ENCODE measurements at places on chromosomes 3 and 15.

GRCh38 chr15:62059816-62060112, 483 bp downstream of the VPS13C start:
- peak overlapping the region; percentile 59 for H3K4me3 ChIP-seq
- peak overlapping the region; percentile 79 for H3K27ac ChIP-seq
- no peaks in the 10 kb centered on the region for H3K36me3 ChIP-seq
- peak; percentile 40 for DNase-seq

GRCh38 chr15:73925848-73926218, 429 bp upstream of the LOXL1 start:
- H3K4me1 ChIP-seq, result peaks cover 73% of the 10 kb centered on the region
- no peaks in the 10 kb centered on the region for H3K36me3 ChIP-seq
- H3K27ac ChIP-seq, result no peak overlapping the region

DNA sequence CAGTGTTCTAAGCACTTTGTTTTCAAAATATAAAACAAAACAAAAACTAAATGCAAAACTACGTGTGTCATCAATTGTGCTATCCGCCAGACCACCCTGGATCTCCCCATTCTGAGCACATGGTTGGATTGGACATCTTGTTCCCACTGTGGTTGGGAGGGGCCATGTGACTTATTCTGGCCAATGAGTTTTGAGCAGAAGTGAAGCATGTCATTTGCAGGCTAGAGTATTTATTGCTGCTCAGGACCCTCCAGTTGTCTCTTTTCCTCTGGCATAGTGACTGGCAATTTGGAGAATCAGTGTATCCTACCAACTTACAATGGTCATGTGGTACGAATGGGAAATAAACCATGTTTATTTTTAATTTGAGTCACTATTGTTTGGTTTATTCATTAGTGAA, 70.2 kb upstream of the ST8SIA2 start:
- H3K36me3 ChIP-seq, result no peaks in the 10 kb centered on the region
- no peak overlapping the region for H3K4me3 ChIP-seq
- DNase-seq, result no peak
- H3K27ac ChIP-seq, result no peak overlapping the region

DNA sequence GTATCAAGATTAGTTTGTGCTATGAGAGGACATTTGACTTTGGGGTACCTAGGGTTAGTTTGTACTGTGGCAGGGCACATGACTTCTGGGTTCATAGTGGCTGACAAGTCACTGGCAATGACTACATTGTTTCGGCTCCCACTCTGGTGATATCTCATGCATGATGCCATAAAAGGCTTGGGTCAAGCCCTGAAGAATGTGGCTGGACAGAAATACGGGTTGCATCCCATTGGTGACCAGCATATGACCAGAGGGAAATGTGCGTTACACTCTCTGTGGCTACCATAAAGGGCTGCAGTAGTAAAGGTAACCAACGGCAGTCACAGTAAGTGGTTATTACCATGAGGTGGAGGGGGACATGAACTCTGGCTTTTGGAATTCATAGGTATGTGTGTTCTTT, 18.4 kb downstream of the THOC7 start:
- no peaks in the 10 kb centered on the region for H3K27me3 ChIP-seq
- H3K4me3 ChIP-seq, result no peak overlapping the region

GRCh38 chr3:15768421-15769255, 29.1 kb downstream of the ANKRD28 start:
- H3K27me3 ChIP-seq, result no peaks in the 10 kb centered on the region
- no peak overlapping the region for H3K27ac ChIP-seq
- DNase-seq, result no peak
- no peaks in the 10 kb centered on the region for H3K36me3 ChIP-seq
- H3K4me1 ChIP-seq, result no peaks in the 10 kb centered on the region
- no peak overlapping the region for H3K4me3 ChIP-seq

- H3K4me1 ChIP-seq, result peaks cover 5% of the 10 kb centered on the region
- no peaks in the 10 kb centered on the region for H3K36me3 ChIP-seq
- no peak overlapping the region for H3K4me3 ChIP-seq
- no peaks in the 10 kb centered on the region for H3K27me3 ChIP-seq
Observed at GRCh38 chr15:25742041-25742730, 120.9 kb downstream of the ATP10A start.

DNA sequence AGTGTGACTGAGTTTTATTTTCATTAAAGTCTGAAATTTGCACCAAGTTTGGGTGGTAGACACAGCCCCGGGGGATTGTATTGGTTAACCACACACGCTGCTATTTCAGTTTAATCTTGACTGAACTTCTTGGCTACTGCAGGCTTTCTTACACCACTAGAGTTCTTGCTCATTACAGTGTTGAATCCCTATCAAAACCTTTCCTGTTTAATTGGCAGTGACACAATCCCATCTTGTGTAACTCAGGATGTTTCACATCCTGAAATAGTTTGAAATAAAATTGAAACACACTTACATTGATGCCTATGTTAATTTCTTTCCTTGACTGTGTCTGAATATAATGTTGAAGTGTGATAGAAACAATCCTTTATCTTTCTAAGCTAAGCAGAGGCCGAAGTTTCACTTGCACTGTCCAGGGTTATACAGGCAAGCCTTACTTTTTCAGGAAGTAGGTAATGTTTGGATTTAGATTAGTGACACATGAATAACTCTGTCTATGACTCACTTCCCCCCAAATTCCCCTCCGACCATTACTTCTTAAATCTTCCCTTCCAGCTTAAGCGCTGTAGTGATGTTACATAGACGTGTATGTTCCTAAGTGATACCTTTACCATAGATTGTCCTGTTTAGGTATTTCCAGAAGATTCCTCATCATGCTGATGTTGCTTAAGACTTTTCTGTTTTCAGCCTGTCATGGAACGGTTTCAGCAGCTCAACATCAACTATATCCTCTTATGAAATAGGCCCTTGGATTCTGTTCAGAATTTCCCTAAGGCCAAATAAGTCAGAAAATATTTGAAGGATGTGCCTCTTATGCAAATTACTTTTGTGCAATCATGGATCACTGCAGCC, 16.8 kb downstream of the ATG7 start:
- H3K4me1 ChIP-seq, result peaks cover 44% of the 10 kb centered on the region
- no peak for DNase-seq
- peak overlapping the region; percentile 87 for H3K27ac ChIP-seq
- no peak overlapping the region for H3K4me3 ChIP-seq
- H3K27me3 ChIP-seq, result no peaks in the 10 kb centered on the region
- peaks cover 5% of the 10 kb centered on the region for H3K36me3 ChIP-seq

DNA sequence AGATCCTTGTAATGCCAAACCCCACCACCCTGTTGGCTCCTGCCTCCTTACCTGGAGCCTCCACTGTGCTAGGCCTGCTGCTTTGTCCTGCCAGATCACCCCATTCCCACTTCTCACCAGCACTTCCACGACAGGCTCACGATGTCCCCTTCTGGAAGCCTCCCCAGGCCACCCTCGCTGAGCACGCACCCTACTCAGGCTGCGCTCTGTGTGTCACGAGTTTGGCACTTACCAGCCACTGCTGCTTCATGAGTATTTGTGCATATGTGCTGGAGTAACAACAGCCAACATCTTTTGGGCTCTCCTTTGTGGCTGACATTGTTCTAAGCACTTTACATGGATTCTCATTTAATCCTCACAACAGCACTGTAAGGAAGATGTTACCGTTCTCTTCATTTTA, 58.1 kb downstream of the PDIA5 start:
- H3K4me1 ChIP-seq, result no peaks in the 10 kb centered on the region
- peaks cover 12% of the 10 kb centered on the region for H3K36me3 ChIP-seq
- no peak overlapping the region for H3K27ac ChIP-seq
- H3K4me3 ChIP-seq, result no peak overlapping the region
- DNase-seq, result no peak

GRCh38 chr15:73476704-73477216, 33.8 kb downstream of the REC114 start:
- H3K27me3 ChIP-seq, result peaks cover 3% of the 10 kb centered on the region
- H3K27ac ChIP-seq, result no peak overlapping the region
- no peak overlapping the region for H3K4me3 ChIP-seq
- H3K36me3 ChIP-seq, result no peaks in the 10 kb centered on the region
- no peak for DNase-seq

GRCh38 chr15:24676431-24676830, 856 bp downstream of the NPAP1 start:
- no peak for DNase-seq
- H3K4me3 ChIP-seq, result no peak overlapping the region
- H3K36me3 ChIP-seq, result no peaks in the 10 kb centered on the region

DNA sequence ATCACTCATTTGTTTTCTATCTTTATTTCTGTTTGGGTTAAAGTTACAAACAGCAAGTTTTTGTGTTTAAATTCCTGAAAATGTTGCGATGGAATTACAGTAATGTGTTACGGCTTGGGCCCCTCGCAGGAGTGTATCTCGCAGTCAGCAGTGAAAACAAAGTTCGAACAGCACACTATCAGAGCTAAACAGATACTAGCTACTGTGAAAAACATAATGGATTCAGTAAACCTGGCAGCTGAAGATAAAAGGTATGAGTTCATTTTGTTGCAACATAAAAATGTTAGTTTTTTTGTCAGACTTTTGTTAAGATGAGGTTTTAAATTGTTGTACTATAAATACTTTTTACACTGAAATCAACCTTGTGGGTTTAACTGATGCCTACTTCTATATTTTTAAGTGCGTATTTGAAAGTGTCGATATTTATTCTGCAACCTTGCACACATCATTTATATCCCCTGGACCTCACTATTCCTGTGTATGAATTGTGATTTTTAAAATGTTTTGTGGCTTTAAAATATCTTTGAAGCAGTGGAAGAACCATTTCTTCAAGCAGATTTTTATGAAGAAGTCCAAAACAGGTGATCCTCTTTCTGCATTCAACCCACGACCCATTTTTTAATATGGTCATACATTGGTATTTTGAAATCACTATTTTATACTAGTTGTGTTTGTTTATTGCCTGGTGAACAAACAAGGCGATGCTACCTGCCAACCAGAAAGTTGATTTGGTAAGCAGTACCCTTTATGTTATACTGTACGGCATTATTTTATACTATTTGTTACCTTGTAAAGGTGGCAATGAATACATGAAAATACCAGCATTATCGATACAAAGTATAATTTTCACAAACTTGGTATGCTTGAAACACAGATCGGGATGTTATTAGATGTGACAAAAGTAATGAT, 27.8 kb downstream of the MFN1 start:
- H3K27ac ChIP-seq, result no peak overlapping the region
- no peaks in the 10 kb centered on the region for H3K36me3 ChIP-seq
- DNase-seq, result no peak
- no peak overlapping the region for H3K4me3 ChIP-seq
- no peaks in the 10 kb centered on the region for H3K4me1 ChIP-seq

- no peaks in the 10 kb centered on the region for H3K36me3 ChIP-seq
- no peaks in the 10 kb centered on the region for H3K4me1 ChIP-seq
- no peaks in the 10 kb centered on the region for H3K27me3 ChIP-seq
- DNase-seq, result no peak
- no peak overlapping the region for H3K27ac ChIP-seq
Observed at GRCh38 chr3:147529551-147529950, 120.4 kb downstream of the ZIC1 start.

DNA sequence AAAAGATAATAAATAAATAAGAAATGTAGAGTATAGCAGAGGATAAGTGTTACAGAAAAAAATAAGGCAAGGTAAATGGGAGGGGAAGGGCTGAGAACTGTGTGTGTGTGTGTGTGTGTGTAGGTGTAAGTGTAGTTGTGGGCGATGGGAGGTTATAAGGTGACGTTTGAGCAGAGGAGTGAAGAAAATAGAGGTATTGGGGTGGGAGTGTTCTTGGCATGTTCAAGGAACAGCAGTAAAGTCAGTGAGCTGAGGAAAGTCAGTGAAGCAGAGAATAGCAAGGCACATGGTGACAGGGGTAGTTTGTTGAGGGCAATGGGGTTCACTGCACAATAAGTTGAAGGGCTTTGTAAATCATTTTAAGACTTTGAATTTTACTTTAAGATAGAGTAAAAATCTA, 30.9 kb upstream of the ZNF148 start:
- H3K36me3 ChIP-seq, result no peaks in the 10 kb centered on the region
- H3K4me1 ChIP-seq, result no peaks in the 10 kb centered on the region
- peaks cover 5% of the 10 kb centered on the region for H3K27me3 ChIP-seq
- no peak for DNase-seq

DNA sequence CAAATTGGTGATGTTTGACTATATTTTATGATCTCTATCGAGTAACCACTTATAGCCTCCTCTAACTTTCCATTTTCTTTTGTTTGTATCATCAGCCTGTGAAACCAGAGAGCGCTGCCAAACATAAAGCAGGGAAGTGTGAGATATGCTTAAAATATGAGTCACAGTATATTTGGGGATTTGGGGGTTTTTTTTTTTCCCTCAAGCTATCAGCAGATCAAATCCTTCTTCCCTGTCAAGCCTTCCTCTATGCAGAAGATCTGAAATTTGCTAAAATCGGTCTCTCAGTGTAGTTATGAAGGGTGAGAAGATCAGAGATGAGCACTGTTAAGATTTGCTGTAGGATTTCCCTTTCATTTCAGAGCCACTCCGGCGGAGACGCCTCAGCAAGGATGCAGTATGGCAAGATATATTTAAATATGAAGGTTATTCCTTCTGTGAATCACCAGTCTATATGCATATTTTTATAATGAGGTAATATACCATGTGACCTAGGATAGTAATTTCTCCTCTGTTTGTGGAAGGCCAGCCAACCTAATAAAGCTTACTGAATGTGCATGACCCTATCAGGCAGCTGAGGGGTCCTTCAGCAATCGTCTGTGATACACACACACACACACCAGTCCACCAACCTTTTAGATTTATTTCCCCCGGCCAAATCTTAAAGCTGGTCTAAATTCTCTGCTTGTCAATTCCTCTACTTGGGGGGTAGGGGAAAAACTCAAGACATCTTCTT, 474.1 kb downstream of the FOXP1 start:
- H3K36me3 ChIP-seq, result peaks cover 11% of the 10 kb centered on the region
- no peak overlapping the region for H3K27ac ChIP-seq
- no peak overlapping the region for H3K4me3 ChIP-seq
- H3K4me1 ChIP-seq, result no peaks in the 10 kb centered on the region

- peaks cover 16% of the 10 kb centered on the region for H3K27me3 ChIP-seq
- no peaks in the 10 kb centered on the region for H3K4me1 ChIP-seq
- H3K36me3 ChIP-seq, result no peaks in the 10 kb centered on the region
Observed at GRCh38 chr3:197349368-197349767, 51.0 kb upstream of the DLG1 start.

GRCh38 chr15:72562878-72563277, 88.7 kb downstream of the ARIH1 start:
- peaks cover 41% of the 10 kb centered on the region for H3K36me3 ChIP-seq
- H3K27ac ChIP-seq, result no peak overlapping the region
- no peak for DNase-seq
- H3K27me3 ChIP-seq, result no peaks in the 10 kb centered on the region

DNA sequence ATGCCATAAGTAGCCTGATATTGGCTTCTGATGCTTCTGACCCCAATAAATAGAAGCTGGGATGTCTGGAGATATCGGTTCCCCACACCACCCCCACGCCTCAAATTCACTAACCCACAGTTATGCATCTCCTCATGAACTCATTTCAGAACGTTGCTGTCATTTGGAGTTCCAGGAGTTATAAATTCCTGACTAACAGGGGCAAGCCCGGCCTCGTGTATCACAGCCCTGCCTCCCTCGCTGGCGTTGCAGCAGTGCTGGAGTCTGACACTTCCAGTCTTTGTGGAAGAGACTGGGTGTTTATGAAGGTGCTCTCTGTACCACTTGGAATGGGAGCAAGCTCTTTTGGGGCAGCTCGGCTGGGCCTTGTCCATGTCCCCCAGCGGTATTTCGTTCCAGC, 101.0 kb downstream of the ANP32A start:
- peaks cover 18% of the 10 kb centered on the region for H3K27me3 ChIP-seq
- no peaks in the 10 kb centered on the region for H3K36me3 ChIP-seq
- H3K27ac ChIP-seq, result no peak overlapping the region
- H3K4me1 ChIP-seq, result no peaks in the 10 kb centered on the region

Measured in T-cell (primary cell).